ENCODE measurements at places on chromosomes 6 and 20.

DNA sequence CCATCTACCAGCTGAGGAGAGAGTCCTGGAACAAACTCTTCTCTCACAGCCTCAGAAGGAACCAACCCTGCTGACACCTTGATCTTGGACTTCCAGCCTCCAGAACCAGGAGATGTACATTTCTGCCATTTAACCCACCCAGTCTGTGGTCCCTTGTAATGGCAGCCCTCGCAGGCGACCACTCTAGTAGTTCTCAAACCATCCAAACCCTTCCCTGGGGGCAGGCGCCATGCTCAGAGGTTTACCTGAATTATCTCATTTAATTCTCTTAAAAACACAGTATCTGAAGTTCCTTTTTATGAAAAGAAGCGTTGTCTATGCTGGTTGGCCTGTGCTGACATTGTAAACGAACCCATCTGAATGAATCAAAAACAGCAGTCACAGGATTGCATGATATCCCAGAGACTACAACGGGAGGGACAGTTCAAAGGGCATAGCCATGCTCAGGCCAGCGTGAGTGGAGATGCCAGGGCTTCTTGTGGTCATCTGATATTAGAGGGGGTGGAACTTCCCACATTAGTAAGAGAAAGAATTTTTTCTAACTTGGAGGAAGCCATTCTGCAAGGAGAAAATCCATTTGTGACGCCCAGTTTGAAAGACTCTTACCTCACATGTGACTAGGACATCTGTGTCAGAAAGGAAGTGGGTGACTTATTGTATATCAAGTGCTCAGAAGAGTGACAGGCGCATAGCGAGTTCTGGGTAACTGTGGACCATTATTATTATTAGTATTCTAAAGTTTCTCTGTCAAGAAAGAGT, 17.2 kb upstream of the TAGAP start:
- no peak for DNase-seq

DNA sequence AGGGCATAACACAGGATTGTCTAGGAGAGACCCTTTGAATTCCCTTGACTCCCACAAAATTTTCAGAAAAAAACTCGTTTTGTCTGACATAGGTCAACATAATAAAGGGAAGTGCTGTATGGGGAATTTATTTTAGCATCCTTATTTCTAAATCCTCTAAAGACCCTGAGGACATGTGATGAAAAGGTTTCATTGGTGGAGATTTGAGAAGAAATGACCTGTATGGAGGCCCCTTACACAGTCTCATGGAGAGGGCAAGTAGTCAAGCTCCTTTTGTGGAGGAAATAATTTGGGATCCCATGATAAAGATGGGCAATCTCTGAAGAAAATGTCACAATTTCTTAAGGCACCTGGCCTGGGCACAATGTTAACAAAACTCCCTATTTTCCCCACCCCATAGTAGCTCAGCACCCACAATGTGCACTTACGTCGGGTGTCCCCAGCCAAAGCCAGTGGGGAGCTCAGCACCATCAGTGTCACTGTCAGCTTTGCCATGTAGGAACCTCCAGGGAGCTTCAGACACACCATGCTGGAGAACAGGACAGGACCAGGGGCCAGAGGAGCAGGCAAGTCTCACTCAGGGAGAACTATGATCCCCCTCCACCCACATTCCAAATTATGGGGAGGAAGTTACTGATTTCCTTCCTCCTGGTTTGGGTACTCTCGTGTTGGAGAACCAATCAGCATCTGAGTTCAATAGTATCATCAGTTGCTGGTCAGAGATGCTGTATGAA, at the start of gene HLA-DRB5:
TSS of gene HLA-DRB5 (minus strand) at position 591 of the 734 bp plus-strand sequence. CDS start at position 528, 63 bp downstream.
- peak; percentile 0 for DNase-seq

- DNase-seq = no peak
Observed at GRCh38 chr6:46476301-46476700, 14.9 kb downstream of the RCAN2 start.

DNA sequence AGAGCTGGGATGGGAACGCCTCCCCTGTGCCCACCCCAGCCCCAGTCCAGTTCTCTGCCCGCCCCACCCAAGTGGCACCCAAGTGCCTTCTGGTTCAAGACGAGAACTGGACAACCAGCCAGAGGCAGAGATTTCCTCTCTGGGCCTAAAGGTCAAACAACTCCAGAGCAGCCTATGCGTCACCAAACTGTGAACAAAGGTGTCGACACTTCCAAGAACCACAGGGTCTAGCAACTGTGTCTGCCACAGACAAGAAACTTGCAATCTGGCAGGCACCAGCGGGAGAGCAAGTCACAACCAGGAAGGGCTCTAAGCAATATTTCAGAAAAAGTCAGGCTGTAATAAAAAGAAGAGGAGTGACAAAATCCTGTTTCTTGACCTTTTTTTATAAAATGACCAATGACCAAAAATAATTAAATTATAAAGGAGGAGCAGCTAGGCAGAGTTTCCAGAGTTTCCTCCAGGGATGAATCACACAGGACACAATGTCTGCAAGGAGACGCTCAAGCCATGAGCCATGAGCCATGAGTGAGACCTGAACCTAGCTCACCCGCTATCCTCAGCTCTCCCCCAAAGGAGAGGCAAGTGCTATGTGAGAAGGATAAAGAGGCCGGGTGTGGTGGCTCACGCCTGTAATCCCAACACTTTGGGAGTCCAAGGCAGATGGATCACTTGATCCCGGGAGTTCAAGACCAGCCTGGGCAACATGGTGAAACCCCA, 11.1 kb downstream of the EDEM2 start:
- DNase-seq = no peak

DNA sequence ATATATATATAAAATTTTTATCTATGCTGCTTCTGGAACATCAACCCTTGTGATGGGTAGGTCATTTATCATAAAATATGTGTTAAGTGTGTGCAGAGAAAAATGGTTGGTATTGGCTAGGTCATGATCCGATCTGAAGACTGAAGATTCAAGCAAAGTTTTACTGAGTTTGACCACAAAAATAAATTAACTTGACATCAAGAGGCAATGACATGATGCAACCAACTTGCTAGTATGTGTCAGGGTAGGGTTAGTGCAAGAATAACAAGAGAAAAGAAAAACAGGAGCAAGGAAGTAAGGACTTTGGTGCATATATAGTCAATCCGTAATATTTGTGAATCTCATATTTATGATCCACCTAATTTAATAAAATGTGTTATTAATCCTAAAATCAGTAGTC, 1202.0 kb upstream of the ADGRB3 start:
- no peak for DNase-seq
